Stromal cell of bone marrow (primary cell): ENCODE measurements at places on chromosomes 1 and 21.
A peak's percentile ranks its signal among the peaks of the same experiment; 100 is the strongest.

GRCh38 chr1:180241716-180242544 lies 11.9 kb downstream of the LHX4 start:
- DNase-seq = no peak

GRCh38 chr1:216559359-216559758 lies 136.1 kb upstream of the USH2A start:
- DNase-seq = no peak

- peak; percentile 58 for DNase-seq
Observed at GRCh38 chr1:88519156-88519555, 164.9 kb upstream of the PKN2 start.

- no peak for DNase-seq
Observed at GRCh38 chr1:89844860-89845259, 24.0 kb downstream of the LRRC8D start.

- no peak for DNase-seq
Observed at GRCh38 chr1:228510101-228510802, 23.1 kb downstream of the RNF187 start.

- DNase-seq = no peak
Observed at GRCh38 chr1:181768211-181768929, 285.1 kb downstream of the CACNA1E start.

- peak; percentile 56 for DNase-seq
Observed at GRCh38 chr1:246587606-246588005, 21.4 kb downstream of the CNST start.

GRCh38 chr1:198199105-198199504 lies 42.3 kb downstream of the NEK7 start:
- no peak for DNase-seq

GRCh38 chr1:154454386-154455120 lies 47.5 kb upstream of the TDRD10 start:
- no peak for DNase-seq

GRCh38 chr1:63622849-63623566 lies 29.8 kb downstream of the PGM1 start:
- DNase-seq = no peak

DNA sequence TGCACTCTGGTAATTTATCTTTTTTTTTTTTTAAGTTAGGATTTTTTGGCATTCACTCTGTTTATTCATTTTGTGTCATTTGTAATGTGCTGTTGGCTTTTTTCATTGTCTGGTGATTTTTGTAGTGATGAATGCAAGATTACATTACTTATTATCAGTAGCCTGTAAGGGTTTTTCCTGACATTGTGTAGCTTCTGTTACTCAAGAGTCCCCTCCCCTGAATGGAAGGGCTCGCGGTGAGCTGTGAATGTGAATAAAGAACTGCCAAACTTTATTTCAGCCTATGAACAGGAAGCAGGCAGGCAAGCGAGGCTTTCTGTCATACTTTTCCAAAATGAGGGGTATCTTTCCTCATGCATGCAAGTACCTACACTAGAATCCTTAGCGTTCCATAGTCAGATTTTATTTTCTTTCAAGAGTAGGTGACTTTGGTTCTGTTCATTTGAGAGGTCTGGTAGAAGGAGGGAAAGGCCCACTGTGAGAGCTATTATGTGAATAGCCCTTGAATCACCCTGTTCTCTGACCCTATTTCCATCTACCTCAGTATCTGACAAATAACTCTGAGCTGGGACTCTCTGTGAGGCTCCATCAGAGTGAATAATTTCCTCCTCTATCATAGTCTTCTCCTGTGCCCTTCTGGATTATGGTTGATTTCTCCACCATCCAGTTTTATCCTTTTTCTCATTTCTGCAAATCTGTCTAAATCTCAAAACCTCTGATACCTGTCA lies 114.0 kb downstream of the CD247 start:
- no peak for DNase-seq

- DNase-seq = peak; percentile 71
Observed at GRCh38 chr1:60133848-60134247, 60.3 kb upstream of the C1orf87 start.

DNA sequence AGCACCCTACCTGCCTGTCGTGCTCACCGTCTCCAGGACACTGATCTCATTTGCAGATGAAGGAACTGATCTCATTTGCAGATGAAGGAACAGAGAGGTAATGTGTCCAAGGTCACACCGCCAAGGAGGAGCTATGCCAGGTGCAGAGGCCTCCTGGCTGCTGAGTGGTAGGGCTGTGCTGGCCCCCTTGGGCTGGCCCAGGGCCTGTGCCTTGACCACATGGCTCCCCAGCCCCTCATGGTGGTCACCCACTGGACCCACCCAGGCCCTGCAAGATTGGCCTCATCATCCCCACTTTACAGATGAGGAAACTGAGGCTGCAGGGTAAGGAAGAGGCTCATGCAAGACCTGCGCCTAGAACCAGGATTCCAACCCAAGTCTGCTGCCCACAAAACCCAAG lies 628.3 kb downstream of the MATN1 start:
- no peak for DNase-seq

- no peak for DNase-seq
Observed at GRCh38 chr1:224098007-224098406, 15.9 kb upstream of the FBXO28 start.

- no peak for DNase-seq
Observed at GRCh38 chr1:29593601-29594382, 357.5 kb downstream of the PTPRU start.

GRCh38 chr21:32826329-32827167 lies 55.0 kb upstream of the PAXBP1 start:
- DNase-seq = no peak

DNA sequence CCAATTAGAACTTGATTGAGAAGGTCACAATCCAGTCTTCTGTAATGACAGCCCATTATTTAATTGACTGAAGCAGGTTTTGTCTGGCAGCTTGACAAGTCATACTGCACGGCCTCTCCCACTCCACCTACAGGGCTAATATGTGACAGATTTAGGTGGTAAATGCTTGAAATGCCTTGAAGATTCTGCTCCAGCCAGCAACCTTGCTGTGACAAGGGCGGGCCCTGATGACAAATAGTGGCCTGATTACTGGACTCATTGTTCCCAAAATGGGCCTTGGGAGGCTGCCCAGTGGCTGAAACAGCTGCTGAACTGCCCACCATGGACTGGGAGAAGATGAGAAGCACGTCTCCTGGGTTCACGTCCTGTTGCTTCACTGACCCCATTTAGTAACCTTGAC lies 30.0 kb upstream of the CRNN start:
- DNase-seq = no peak

DNA sequence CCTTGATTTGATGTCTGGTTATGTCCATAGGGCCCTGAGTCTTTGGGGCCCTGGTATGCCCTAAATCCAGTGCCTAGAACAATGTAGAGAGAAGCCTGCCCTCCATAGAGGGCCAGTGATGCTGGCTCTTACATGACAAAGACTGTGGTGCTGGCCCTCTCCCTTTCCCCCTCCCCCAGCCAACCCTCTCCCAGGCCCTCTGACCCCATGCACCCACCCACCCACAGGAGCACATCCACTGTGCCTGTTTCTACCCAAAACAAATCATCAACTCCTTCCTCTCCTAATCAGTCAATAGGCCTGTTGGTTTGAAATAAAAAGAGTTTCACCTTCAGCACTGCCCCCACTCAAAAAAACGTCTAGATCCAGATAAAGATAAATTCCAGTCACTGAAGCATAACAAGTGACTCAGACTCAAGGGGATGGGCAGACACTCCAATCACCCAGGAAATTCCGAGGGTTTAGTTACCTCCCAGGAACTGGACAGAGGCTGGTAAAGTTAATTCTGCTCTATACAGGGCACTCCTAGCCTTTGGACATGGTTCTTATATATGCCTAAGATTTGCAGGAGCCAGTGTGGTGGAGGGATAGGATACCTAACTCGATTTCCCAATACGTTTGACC lies 144.8 kb upstream of the VANGL1 start:
- DNase-seq = no peak

DNA sequence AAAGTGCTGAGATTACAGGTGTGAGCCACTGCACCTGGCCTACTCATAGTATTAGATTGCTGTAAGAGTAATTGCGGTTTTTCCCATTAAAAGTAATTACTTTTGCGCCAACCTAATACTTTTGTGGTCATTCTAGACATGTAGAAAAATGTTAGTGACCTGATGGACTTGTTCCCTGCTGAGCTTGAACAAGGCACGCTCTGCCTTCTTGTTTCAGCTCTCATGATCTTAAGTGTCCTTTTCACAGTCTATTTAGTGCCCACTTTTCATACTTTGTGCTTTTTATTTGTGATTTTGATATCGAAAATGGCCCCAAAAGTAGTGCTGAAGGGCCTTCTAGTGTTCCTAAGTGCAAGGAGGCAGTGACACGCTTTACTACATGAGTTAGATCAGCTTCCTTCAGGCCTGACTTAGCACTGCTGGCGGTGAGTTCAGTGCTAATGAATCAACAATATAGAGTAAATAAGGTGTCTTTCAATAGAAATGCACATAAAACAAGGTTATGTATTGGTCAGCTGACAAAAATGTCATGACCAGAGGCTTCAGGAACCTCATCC lies 5.6 kb upstream of the RD3 start:
- DNase-seq = no peak

DNA sequence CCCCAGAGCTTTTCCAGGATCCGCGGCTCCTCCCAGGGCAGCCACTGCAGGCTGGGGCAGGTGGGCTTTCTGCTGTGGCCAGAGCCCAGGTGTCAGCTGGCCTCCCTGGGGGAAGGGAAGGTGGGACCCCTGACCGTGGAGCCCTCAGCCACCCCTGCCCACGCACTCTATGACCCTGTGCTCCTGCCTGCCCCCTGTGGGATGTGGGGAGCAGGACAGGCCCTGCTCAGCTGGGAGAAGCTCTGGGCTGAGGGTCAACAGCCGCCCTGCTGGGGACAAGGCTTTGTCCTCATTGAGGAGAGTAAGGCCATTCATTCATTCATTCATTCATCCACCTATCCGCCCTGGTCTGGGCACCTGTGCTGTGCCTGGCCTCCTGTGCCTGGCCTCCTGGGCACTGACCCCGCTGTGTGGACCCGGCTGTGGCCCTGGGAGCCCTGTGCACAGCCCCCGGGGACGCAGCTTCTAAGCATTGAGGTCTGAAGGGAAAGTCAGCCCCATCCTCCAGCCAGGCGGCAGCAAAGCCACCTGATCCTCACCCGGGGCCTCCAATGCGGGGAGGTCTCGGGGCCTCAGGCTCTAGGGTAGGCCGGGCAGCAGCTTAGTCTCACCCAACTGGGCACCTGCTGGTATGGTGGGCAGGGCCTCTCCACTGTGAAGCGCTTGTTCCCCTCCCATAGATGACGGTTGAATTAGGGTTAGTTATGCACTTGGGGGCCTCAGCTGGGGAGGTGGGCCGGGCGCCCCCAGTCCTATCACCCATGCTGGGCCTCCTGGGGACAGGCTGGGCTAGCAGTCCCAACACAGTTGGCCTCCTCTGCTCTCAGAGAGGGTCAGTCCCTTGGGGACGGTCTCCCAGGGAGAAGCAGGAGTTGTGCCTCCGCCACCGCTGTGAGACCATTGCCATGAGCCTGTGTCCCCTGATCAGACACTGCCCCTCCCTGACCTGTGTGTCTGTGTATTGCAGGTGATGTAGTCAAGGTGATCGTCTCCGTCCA lies 6.0 kb downstream of the TNFRSF14 start:
- no peak for DNase-seq

DNA sequence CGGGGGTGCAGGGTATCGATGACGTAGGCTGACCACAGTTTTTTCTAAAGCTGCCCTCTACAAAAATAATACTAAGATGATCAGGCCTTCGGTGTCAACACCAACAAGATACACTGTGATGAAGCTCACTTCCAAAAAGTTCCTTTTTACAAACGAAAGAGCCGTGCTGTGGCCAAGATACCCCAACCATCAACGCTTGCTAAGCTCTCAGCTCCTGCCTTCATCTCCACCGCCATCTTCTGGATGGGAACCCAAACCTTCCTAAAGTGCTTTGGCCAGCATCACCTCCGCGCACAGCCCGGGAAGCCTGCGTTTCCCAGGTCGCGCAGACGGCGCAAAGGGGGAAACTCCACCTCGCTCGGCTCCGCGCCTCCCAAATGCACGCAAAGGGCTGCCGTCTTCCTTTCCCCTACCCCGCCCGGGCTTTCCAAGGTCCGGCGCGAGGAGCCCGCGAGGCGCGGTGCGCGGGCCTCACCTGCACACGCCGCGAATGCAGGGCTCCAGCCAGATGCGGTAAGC lies 541 bp downstream of the USP48 start:
- DNase-seq = peak; percentile 44

GRCh38 chr21:40731206-40731605 lies 115.8 kb downstream of the DSCAM start:
- no peak for DNase-seq

DNA sequence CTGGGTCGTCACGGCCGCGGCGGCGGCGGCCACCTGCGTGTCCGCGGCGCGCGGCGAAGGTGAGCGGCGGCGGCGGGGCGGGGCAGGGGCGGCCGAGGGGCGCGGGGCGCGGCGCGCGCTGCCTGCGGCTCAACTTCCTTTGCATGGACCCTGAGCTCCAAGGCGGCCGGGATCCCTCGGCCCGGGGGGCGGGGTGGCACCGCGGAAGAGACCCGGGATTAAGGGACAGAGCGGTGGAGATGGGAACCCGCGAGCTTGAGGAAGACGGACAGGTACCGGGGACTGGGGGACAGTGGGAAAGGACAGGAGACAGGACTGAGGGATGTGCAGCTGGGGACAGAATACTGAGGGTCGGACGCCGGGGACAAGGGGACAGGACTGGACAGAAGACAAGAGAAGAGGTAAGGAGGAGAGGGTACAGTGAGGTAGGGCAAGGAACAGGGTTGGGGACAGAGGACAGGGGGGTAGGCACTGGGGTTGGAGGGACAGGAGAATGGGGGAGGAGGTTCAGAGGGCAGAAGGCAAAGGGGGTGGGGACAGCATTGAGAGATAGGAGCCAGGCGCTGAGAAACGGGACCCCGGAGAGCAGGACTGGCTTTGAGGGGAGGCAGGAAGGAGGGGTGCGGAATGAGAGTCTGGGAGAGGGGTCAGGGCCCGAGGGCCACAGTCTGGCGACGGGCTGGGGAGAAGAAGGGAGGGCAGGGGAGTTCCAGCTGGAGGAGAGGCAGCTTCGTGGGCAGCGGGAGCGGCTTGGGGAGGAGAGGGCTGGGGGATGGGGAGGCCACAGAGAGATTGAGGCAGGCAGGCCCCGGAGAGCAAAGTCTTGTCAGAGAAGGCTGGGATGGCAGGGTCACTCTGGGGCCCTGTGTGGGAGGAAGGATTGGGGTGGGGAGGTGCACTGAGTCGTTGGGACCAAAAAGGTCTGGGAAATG lies 648 bp downstream of the EPHA8 start:
- no peak for DNase-seq

DNA sequence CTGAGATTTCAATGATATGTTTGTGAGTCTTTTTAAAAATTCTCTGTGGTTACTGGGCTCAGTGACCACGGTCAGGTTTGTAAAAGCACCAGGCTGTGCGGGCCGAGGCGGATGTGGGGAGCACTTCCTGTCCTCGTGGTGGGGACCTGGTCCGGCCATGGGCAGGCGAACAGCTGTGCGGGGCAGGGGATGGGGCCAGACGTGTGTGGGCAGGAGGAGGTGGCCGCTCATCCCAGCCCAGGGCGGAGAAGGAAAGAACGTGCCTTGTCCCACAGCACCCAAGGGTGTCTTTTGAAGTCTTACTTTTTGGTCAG lies 5.2 kb upstream of the OXCT2 start:
- DNase-seq = no peak

DNA sequence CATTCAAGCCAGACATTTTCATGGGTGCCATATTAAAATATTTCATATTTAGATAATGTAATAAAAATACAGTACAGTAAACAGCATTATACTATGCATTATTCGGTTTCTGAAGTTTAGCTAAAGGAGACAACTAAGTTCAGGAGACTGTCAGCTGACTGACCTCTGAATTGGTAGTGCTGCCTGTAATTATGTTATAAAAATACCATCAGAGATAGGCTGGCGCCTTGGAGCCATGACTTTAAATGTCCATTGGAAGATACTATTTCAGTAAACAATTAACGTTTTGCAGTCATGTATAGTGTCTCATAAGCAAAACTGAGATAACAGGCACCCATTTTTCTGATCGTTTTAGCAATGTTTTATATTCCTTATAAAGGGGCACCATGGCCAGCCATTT lies 11.3 kb upstream of the RAB29 start:
- no peak for DNase-seq
